ENCODE measurements at places on chromosomes 6 and 20.
A peak's percentile ranks its signal among the peaks of the same experiment; 100 is the strongest.

DNA sequence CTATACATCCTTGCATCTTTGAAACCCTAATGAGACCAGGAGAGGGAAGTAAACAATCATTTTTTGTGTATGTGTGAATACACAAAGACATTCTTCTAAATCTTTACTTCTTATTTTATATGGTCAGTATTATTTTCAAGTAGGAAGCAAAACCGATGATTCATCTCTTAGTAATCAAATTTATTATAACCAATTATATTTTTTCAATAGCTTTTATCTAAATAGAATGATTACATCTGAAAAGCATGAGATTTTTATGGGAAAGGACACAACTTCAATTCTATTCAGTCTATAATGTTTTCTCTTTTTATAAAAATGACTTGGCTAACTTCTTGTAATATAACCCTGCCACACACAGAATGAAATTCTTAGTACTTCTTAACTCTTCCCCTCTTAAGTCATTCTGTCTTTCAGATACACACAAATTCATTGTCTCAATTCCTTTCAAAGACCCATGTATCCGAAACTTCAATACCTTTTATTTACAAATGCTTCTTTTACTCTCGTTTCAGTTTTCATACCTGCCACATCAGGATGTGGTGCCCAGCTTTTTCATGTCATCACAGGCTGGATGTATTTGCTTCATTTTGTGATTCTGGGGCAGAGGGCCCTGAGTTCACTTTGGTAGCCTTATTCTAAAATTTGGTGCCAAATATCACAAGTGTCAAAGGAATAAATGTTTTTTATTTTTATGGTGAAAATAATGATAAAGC lies 227.0 kb downstream of the PHF3 start:
- no peak for DNase-seq

DNA sequence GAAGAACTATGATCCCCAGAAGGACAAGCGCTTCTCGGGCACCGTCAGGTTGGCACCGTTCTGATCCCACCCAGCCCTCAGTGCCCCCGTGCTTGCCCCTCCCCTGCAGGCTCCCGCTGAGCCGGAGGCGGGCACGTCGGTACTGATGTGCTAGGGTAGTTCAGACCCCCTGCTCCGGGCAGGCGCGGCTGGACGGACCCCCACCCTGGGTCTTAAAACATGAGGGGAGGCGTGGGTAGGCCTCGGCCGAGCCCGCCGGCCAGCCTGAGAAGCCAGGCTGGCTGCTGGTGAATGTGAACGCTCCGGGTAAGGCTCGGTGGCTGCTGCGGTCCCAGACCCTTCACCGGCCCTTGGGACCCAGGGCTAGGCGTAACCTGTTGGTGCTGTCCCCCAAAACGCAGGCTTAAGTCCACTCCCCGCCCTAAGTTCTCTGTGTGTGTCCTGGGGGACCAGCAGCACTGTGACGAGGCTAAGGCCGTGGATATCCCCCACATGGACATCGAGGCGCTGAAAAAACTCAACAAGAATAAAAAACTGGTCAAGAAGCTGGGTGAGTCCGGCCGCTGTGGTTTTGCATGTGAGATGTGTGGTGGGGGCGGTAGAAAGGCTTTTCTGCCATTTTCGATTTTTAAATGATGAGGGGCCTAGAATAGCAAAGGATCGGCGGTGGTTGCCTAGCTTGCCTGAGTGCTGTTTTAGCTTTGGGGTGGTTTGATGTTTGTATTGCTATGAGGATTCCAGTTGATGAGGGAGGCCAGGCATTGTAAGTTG lies 964 bp downstream of the RPL10A start:
- no peak for DNase-seq

DNA sequence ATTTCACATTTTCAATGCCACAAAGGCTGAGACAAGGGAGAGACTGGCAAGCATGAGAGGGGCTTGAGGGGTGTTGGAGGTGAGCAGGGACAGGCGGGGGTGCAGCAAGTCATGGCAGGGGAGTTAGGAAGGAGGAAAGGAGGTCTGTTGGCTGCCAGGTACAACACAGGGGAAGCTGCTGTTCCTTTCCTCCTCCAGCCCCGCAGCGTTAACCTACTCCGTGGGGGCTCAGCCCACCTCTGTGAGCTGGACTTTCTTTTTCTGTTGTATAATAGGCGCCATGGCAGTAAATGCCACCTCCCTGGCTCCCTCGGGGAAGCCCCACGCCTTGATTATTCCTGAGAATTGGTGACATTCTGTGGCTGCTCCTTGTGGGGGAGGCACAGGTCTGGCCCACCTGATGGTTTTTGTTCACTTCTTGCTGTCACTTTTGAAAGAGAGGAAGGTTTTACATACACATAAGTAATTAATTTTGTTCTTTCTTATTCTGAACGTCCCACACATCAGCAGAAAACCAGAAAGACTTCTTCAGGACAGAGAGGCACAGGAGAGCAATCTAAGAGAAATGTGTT lies 293.2 kb downstream of the TSHZ2 start:
- DNase-seq: no peak

DNA sequence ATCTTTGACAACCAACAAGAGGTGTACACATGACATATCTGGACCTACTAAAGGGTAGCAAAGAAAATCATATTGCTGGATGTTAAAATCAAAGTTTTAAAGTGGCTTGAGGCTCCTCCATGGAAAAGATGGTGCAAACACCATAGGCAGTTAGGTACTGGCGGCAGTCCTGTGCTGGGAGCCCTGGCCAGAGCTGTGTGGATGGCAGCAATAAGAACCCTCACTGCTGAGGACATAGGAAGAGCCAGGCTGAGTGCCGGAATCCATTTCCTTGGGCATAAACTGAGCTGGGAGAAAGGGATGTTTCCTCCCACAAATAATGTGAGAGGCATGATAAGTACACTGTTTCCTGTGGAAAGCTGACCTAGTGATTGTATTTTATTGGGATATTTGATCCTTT lies 89.9 kb downstream of the ARID1B start:
- no peak for DNase-seq

- no peak for DNase-seq
These were observed 38.2 kb downstream of the KIAA1755 start for GRCh38 chr20:38222231-38222922.

DNA sequence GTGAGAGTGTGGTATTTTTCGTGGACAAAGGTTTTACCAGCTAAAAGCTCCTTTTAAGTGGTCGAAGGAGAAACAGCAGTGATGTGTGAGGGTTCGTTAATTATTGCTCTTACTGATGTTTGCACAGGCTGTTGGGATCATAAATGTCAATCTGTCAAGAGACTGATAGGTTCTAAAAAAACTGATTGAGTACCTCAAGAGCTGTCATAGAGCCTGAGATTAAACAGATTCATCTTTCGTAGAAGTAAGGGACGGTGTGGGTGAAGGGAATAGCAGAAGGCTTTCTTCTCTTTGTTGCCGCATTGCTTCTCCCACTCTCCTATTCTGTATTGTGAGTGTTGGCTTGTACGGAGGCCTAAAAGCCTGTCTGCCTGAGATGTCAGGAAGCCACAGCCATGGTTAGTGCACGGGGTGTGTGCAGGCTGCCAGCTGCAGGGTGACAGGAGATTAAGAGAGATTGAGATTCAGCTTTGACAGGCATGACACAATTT lies 291.0 kb downstream of the ZFAND3 start:
- DNase-seq: peak; percentile 26

DNA sequence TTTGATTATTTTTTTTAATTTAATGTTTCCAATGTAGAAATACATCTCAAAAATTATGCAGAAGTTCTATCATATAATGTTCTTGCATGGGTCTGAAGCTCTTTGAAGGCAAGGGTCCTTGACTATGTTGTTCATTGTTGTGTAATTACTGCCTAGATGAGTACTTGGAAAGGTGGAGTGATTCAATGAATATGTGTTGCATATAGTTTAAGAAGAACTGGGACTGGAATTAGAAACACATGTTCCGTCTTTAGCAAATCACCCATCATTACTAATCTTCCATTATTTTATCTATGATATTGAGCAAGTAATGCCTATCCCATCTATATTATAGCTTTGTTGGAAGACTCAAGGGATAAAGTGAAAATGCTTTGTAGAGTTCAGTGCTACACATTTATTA lies 147.3 kb downstream of the LAMA2 start:
- no peak for DNase-seq

- peak; percentile 56 for DNase-seq
These were observed 67.3 kb downstream of the PREX1 start for GRCh38 chr20:48760403-48760983.

GRCh38 chr6:91317247-91317835 lies 730.5 kb upstream of the MAP3K7 start:
- peak; percentile 18 for DNase-seq

- no peak for DNase-seq
These were observed 23.8 kb upstream of the TMEM30A start for GRCh38 chr6:75308250-75308988.

DNA sequence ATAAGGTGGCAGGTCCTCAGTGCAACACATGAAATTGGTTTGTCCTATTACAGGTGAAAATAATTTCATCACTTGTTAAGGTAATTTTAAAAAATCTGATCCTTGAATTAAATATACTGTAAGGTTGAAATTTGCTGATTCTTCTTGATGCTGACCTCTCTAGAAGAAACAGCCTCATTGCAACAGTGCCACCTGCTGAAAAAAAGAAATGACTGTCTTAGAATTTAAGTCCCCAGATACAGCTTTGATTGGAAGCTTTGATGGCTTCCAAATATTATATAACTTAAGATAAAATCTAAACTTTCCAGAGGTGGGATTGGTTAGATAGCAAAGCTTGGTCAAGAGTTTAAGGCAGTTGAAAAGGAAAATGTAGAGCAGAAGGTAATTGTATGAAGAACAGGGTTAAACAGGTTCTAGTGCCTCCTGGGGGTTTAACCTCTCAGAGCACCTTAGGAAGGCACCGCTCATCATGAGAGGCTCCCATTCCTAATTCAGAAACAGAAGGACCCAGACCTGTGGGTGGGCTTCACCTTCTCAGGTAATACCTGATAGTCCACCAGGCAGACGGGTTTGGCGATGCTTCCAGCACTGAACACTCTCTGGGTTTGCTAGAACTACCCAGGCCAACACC lies 401.0 kb downstream of the PAX1 start:
- DNase-seq: no peak

GRCh38 chr6:122878796-122879195 lies 89.7 kb downstream of the SMPDL3A start:
- DNase-seq: no peak

DNA sequence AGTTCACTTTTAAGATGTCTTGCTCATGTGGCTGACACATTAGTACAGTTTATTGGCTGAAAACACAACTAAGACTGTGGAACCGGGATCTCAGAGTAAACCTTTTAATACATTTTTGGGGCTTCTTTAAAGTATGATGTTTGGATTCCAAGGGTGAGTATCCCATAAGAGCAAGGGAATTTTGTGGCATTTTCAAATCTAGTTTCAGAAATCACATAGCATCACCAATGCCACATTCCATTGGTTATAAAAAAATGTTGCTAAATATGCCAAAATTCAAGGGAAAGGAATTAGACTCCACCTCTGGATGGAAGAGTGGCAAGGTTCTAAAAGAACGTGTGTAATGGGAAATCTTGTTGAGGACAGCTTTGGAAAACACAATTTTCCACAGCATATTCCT lies 338.6 kb downstream of the COL12A1 start:
- DNase-seq: peak; percentile 39

GRCh38 chr6:125285936-125286335 lies 15.8 kb downstream of the HDDC2 start:
- DNase-seq: no peak

GRCh38 chr20:4150070-4150441 lies 134.7 kb upstream of the RNF24 start:
- peak; percentile 56 for DNase-seq

- no peak for DNase-seq
These were observed 645.8 kb upstream of the ARID1B start for GRCh38 chr6:156131221-156131903.

- DNase-seq: peak; percentile 46
These were observed 200.5 kb downstream of the PLCB4 start for GRCh38 chr20:9269280-9269971.

DNA sequence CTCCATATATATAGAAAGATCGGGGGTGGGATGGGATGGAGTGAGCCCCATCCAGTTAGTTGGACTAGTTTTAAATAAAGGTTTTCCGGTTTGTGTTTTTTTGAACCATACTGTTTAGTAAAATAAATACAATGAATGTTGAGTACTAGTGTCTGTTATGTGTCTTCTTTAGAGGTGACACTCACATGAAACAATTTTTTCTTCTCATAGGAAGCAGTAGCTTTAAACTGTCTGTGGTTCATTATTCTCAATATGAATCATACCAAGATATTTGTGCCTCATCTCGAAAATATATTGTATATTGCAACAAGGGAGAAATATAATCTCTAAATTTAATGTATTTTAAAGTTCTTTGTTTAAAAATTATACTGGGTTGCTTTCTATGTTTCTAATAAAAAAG lies 33.4 kb downstream of the HSF2 start:
- no peak for DNase-seq

- DNase-seq: no peak
These were observed 21.4 kb upstream of the TXLNB start for GRCh38 chr6:139313229-139313628.

GRCh38 chr6:53202052-53202451 lies 53.4 kb upstream of the GCM1 start:
- DNase-seq: no peak

Data from astrocyte (in vitro differentiated cells and primary cell).